ENCODE measurements at places on chromosomes 13 and 19.

DNA sequence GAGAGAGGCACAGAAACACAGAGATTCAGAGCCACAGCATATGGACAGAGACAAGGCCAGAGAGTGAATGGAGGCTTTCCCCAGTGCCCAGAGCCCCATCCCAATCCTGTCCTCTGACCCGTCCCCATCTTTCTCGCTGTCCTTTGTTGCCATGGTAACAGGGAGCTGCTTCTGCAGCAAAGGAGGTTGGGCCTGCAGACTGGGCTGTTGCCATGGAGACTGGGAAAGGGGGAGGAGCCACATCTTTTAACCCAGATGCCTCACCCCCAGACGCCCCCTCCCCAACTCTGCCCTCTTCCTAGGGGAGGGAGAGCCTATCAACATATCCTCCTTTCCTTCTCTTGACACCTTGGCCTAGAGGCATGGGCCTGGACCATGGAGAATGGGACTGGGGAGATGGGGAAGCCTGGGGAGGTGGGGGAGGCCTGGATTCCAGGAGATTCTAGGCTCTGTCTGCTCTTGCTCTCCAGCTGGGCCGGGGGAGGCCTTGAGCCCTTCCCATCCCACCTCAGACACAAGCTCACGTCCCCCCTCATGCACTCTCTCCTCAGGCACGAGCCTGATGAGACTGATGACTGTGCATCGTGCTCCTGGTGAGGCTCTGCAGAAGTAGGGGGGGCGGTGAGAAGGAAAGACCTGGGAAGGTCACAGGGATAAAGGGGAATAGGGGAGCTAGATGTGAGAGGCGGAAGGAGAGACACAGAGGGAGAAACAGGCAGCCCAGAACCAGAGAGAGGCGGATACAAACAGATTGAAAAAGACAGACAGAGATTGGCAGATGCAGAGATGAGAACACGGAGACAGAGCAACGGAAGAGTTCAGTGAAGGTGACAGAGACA, 2.1 kb upstream of the ATP1A3 start:
- DNase-seq, result peak; percentile 22

DNA sequence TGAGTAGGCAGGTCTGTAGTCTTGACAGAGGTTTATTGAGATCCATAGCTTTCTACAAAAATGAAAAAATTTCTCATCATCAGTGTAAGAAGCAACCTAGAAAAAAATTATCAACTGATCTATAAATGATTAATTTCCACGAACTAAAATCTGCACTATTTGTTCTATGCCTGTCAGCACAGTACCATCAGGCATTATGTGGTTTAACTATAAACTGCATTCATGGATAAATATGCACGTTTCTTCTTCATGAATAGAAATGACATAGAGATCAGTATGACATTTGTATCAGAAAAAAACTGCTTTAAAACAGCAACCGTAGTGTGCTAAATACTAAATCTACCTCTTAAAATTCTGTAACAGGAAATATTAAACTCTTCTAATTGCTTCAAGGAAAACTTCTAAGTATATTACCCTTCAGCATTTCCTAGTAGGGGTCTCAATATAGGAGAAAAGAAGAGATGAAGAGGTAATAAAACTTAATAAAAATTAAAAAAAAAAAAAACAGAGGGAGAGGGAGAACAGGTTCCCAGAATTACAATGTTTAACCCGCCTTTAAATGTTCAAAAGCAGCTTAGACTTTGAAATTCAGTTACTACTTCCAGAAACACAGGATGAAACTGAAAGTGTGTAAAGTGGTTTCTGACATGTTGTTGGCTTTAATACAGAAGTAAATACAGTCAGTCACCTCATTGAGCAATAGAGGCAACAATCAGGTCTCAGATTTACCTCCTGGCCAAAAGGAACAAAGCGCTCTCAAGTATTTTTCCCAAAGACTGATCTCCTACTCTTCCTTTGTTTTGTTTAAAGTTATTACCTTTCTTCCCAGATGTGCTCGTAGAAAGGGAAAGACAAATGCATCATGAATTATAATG, 144.4 kb downstream of the DIAPH3 start:
- DNase-seq, result no peak

DNA sequence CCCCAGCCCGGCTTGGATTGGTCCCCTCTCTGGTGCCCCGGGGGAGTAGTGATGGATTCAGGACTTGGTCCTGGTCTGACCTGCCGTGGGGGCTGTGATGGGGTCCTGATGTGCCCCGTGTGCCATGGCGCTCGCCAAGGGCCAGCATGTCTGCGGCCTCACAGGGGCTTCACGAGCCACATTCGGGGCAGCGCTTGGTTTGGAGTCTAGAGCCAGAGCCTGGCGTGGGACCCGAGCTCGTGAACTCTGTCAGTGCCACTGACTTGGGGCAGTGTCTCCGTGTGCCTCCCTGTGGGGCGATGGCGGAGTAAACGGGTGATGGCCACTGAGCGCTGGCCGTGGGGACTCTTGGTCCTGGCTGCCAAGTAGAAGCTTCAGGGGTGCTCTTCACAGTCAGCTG, 17.1 kb downstream of the KDM4B start:
- no peak for DNase-seq

DNA sequence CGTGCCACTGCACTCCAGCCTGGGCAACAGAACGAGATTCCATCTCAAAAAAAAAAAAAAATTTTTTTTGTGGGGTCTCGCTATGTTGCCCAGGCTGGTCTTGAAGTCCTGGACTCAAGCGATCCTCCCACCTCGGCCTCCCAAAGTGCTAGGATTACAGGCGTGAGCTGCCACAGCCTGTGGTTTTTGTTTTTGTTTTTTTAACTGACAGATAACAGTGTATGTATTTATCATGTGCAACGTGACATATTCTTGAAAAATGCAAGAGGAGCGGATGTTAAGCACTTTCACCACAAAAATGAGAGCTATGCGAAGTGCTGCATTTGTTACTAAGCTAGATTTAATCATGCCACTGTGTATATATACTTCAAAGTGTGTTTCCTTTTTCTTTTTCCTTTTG, 49.0 kb downstream of the ARHGEF18 start:
- no peak for DNase-seq

DNA sequence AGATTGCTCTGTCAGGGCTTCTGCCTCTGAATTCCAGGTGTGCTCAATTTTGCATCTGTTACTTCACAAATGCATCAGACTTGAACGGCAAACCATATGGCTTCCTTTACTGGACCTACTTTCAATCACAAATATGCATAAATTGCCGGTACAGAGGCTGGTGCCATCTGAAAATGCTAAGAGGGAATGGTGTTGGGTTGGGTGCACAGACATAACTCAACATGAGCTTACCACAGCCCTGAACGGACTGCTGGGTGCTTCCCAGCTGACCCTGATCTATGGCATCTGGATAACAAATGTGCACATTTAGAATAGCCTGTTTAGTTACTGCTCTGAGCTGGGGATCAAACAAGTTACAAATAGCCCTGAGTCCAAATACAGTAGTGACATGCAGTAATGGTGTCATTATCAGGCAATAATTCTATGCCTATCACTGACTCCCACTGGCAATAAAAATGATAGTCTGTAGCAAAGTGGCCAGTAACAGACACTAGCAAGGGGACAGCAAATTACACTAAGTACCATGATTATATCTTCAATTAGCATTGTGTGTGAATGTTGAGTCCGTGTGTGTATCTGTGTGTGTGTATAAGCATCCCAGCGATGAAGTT, 927.3 kb downstream of the DIAPH3 start:
- no peak for DNase-seq

DNA sequence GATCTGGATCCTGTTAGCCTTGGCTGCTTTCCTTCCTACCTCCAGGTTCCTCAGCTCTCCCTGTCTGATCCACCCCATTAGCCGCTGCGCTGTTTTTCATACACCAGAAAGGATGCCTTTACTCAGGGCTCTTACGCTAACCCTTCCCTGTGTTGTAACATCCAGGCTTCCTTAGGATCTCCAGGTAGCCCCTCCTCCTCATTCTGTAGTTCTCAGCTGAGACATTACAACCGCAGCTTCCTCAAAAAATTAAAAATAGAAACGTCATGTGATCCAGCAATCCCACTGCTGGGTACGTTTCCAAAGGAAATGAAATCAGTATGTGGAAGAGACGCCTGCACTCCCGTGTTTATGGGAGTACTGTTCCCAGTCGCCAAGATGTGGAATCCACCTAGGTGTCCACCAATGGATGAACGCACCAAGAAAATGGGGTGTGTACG, 18.4 kb upstream of the MYADM start:
- DNase-seq, result no peak

GRCh38 chr19:2461751-2462634, 5.2 kb upstream of the LMNB2 start:
- peak; percentile 87 for DNase-seq

DNA sequence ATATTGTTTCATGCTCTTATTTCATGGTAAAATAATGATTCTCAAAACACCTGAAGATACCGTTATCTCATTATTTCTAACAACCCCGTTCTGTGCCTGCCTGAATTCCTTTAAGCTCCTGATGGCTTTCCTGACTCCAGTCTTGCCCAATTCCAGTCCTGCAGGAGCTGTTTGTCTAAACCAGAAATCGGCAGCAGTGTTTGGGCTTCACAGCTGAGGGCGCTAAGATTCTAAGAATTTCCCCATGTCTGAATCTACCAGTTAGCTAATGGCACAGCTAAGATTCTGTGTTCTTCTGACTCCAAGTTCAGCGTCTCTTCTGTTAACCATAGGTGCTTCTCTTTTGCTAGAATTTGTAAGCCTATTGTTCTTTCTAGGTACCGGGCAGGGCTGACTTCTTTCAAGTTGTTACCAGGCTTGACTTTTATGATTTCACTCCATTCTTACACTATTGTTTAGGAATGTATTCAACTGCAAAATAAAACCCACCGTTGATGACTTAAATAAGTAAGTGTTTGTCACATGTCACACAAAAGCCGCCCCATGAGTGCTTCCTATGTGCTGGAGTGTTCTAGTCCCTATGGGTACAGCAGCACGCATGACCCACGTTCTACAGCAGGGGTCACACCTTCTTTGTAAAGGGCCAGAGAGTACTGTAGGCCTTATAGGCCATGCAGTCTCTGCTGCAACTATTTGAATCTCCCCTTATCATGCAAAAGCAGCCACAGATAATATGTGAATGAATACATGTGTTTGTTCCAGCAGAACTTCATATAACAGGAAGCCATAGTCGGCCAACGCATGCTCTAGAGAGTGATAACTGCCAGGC, 168.3 kb upstream of the RNF113B start:
- DNase-seq, result no peak

GRCh38 chr13:44170731-44171130, 202.9 kb upstream of the SERP2 start:
- no peak for DNase-seq

- no peak for DNase-seq
Observed at GRCh38 chr19:45766869-45767346, 2.1 kb downstream of the SIX5 start.

GRCh38 chr13:100668408-100668807, 6.2 kb downstream of the TMTC4 start:
- DNase-seq, result no peak

GRCh38 chr13:60467098-60467497, 70.1 kb downstream of the TDRD3 start:
- no peak for DNase-seq

DNA sequence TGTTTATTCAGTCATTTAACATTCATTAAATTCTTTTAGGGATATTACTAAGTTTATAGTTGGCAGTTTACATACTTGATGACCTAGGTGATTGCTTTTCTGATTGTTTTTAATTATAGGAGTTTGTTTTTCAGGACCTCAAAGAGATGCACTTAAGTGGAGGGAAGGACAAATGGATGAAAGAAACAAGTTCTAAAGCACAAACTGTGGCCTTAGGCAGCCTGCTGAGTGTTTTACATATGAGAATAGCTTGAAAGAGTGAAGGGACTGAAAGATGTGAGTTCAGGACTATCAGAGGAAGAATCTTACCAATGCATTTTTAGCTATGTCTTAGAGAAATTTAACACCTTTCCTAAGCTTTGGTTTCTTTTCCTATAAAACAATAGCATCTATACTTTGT, 402.6 kb downstream of the KLF12 start:
- DNase-seq, result no peak

DNA sequence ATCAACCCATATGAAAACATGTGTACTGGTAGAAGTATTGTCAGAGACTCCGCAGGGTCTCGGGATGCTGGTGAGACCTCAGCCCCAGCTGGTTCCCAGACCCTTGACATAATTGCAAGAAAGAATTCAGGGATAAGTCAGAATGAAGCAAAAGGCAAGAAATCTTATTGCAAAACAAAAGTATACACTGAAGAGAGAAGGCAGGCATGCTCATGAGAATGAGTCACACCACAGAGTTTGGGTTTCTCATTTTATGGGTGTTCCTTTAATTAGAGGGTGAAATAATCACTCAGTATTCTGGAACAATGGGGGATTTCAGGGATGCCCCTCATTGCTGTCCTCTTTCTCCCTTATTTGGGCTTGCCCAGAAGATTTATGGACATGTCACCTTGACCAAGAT, 1423.8 kb upstream of the MIR17HG start:
- DNase-seq, result no peak

DNA sequence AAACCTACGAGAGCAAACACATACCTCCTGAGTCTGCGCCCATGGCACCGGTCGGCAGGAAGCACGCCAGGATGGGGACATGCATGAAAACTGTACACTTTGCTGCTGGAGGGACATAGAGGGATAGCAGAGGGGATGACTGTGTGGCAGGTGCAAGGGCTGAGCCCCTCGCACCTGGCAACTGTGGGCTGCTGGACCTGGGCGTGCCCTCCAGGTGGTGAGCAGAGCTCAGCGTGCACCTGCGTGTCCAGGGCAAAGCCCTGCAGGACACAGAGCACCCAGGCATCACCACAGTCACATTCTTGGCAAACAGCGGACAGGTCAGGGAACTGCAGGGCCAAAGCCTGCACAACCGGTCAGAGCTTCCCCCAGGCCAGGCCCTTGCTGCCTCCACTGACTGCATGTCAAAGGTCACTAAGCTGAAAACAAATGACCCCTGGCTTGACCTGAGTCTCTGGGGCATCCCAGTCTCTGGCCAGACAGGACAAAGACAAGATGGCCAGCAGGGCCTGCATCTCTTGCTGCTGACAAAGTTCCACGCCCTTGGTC, 9.0 kb upstream of the ISYNA1 start:
- DNase-seq, result no peak

DNA sequence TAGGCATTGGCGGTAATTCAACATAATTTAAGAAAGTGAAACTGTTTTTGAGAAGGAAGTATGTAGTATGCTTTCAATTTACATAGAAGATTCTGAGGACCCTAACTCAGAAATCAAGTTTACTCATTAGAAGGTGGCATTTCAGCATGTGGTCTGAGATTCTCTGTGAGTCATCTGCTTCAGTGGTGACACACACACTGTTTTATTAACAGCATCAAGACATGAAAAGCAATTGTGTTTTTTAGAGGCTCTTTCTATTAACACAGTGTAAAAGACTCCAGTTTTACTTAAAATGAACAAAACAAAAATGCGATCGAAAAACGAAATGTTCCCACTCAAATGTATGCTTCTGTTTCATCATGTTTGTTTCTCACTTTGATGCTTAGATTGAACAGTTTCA, 802.1 kb upstream of the SLITRK6 start:
- DNase-seq, result no peak

GRCh38 chr13:112767506-112768471, 78.0 kb downstream of the ATP11A start:
- DNase-seq, result no peak

GRCh38 chr13:20550799-20551198, 16.2 kb upstream of the IFT88 start:
- DNase-seq, result no peak

Measured in activated CD4-positive, alpha-beta T cell treated with anti-CD3 and anti-CD28 coated beads for 36 hours (primary cell).